ENCODE measurements at places on chromosomes 2 and 18. TPM values are rescaled to one million over a fixed set of nuclear protein-coding genes. Genes with fewer than 3 reads are reported as not detected.

DNA sequence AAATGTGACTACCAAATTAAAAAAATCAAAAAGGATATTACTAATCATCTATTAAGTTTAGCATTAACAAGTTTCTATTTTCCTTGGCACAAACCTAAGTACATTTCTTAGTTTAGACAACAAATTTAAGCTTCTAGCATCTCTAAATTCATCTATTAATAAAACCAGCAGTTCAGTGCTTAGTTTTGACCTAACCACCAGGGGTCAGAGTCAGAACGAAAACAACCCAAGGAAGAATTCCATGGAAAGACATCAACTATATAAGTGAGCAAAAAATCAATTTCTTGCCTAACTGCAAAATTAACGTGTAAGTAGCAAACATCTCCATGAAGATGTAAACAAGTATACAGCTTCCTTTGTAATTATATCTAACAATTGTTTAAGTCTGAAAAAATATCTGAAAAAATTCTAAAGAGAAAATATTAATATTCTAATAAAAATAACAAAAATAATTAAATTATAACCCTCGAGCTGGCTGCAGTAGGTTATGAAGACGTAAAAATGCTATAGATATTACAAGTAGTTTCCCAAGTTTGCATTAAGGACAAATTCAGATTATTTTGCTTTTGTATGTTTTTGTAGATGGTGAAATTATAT is 83.7 kb downstream of the CERKL start:
- DNase-seq = no peak

GRCh38 chr2:211447548-211447947 is 891.1 kb downstream of the CPS1 start:
- no peak for DNase-seq

DNA sequence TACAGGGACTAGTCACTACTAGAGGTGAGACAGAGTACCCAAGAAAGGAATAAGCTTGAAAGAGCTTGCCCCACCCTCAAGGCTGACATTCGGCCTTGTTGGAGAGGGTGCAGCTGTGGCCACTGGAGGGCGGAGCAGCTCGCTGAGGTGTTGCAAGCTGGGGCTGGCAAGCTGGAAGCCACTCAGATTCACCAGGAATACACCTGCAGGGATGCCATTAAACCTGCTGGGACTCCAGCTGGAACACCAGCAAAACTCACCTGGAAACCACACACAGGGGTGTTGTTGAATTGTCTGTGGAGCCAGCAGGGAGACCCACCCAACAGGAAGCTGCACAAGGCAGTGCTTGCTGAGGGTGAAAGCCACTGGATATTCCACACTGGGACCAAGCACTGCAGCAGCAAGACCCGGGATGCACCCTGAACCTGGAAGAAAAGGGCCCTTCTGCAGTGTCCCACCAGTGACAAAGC is 26.1 kb downstream of the KCTD18 start:
- no peak for DNase-seq

- no peak for DNase-seq
Measured at GRCh38 chr18:58970943-58971790, 106.5 kb downstream of the ZNF532 start.

DNA sequence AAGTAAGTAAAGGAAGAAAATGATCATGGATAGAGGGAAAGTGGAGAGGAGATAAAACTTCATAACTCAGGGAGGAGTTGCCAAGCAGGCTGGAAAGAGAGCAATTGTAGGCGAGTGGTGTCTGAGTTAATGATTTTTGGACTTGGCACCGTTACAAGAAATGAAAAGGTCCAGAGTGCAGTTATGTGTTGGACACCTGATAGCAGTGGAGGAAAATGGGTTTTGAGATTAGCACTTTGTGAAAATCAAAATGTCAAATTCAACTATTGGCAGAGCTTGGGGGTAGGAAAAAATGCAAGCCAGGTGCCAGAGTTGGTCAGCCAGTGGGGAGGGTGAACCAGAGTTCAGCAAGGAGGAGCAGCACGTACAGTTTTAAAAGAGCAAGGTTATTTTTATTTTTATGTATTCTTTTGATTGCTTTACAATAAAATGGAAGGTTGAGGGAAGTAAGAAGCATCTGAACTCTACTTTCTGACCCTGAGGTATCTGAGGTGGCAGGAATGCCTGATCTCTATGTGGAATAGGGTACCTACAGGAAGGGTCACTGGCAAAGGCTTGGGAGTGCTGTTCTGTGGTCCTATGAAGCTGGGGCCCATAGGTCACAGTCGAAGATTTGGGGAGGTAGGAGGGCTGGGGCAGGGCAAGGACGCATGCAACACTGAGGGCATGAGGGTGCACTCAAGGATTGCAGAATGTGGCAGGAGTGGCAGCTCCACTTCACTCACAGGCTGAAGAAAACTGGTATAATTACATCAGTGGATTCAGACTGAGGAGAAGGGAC is 127.5 kb downstream of the CD8B2 start:
- DNase-seq = no peak

GRCh38 chr2:121810959-121811853 is 55.8 kb downstream of the TSN start:
- DNase-seq = no peak

DNA sequence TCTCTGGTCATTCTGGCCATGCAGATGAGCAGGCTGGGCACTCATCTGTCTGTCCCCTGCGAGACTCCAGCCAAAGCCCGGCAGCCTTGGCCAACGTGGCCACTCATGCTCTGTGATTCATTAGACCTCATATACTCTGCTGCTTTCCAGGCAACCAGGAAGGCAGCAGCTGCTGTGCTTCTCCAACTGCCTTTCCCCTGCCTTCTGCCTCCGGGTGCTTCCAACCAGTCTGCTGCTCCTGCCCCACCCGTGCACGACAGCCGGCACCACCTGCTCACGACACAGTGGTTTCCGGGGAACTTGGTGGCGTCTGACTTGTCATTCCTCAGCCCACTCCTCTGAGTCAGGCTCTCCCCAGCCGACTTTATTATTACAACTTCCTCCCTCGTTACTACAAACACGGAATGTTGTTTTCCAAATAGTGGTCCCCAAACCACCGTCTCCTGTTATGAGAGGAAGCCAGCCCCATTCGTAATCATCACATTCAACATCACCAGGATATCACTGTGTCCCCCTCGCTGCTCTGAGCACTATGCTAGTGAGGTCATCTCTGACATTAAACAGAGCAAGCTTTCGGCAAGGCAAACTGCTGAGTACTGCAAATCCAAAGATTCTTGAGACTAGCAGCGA is 392.4 kb downstream of the ALK start:
- DNase-seq = no peak

GRCh38 chr2:31286961-31287550 is 53.1 kb downstream of the EHD3 start:
- no peak for DNase-seq

DNA sequence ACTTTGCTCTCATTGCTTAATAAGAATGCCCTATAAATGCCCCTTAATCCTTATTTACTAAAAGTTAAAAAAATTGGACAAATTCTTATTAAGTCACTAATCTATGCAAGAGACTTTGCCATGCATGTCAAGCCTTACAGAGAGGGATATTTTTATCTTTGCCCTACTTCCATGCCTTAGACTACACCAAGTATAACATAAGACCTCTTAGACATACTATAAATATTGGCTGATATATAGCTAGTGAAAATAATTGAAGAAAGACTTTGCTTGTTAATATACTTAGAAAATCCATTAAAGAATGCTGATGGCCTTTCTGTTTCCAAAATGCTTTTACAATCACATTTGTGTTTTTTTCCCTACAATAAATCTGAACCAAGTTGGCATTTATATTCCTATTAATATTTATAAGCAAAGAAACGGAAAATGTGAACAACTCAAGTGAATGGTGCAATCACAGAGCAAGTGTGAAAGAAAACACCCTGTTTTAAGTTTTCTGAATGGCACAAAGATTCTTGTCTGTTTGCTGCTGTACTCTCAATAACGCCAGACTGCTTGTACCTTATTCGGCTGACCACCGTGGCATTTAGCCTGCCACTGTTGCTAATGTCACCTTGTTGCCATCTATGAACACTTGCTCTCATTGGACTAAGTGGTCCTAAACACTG is 105.0 kb downstream of the MC4R start:
- DNase-seq = no peak

The CRYGD gene
- not detected for total RNA-seq

The PECR gene
- 12.3 TPM for total RNA-seq

The B4GALT6 gene
- total RNA-seq = 7.4 TPM

GRCh38 chr2:88199912-88200682 is 30.0 kb downstream of the THNSL2 start:
- no peak for DNase-seq

DNA sequence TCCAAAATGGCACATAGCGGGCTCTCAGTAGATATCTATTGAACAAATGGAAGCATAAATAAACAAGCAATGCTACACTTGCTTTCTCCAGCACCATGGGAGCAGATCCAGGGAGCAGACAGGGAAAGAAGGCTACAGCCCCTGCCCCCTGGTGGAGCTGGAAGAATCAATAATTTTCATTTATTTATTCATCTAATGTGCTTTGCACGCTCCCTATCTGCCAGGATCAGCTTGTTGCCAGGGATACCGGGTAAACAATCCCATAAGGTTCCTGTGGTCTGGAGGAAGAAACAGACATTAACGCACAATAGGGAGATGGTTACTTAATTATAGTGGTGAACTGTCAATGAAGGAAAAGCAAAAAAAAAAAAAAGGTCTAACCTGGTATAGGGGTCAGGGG is 40.1 kb upstream of the CLASP1 start:
- DNase-seq = no peak

DNA sequence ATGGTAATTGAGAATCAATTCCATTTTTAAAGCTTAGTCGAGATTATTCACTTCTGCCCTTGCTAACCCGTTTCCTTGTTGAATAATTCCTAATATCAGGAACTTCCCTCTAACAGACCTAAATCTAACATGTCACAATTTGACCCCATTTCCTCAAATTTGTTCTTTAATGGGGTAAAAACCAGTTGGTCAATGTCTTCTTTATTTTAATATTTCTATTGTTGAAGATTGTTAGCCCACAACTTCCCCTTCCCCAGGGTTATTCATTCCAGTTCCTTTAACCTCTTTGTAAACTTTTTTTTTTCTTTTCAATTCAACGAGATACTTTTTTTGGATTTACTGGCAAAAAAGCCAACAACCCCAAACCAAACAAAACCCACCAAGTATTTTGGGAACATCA is 7.3 kb downstream of the TNFRSF11A start:
- no peak for DNase-seq

DNA sequence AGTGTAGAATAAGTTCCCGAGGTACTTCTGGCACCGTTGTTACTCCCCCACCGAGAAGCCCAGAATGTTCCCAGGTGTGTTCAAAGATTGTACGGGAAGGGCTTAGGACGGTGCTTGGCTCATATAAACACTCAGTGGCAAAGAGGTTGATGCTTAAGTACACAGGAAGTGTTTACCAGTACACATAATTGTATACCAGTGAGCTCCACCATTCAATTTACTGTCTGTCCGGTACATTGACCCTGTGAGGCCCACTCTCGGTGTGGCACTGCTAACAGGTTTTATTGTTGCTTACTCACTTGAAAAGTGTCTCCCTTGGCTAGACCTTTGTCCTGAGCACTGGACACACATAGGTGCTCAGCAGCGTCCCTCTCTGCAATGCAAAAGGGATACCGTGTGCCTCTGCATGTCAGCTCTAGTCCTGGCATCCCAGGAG is 191.0 kb downstream of the NEDD4L start:
- DNase-seq = no peak

The HRH4 gene
- total RNA-seq = 0.12 TPM

The CRACDL gene
- total RNA-seq = 0.29 TPM

All from epithelial cell of proximal tubule (primary cell).